ENCODE measurements at places on chromosomes 2 and 18.
A peak's percentile ranks its signal among the peaks of the same experiment; 100 is the strongest.

GRCh38 chr2:241555711-241556110, 2.8 kb upstream of the BOK start:
- no peak for DNase-seq

DNA sequence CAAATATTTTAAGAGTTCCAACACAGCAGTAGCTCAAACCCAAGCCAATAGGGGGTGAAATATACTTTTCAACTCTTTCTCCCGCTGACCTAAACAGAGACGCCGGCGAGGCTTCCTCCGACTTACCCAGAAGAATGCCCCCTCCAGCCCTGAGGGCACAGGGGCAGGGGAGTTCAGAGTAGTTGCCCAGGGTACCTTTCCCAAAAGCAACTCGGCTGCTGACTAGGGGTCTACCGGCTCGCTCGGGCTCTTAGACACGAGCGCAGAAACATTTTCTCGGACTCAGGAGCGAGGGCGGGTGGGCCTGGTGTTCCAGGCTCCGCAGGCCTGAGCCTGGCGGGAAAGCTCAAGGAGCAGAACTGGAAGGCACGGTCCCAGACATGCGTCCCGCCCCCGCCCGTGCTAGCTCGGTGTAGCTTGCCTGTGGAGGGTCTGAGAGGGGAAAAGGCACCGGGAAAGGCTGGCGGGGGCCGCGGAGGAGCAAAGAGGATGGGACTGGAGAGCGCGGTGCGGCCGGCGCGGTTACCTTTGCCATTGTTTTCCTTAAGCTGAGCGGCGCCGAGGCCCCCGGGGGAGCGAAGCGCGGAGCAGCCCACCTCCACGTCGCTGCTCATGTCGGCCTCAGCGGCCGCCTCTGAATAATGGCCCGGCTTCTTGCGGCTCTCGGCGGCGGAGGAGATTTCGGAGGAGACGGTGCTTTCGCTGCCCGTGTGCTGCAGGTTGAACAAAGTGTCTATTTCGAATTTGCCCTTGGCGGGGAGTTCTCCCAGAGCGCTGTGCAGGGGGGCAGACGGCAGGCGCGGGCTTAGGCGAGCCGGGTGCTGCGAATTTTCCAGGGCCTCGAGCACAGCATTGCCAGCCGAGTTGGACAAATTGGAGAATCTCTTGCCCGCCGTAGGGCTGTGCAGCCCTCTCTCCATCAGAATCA, 674 bp downstream of the EVX2 start:
- no peak for DNase-seq

- no peak for DNase-seq
Measured at GRCh38 chr2:47013383-47013782, 97.8 kb upstream of the MCFD2 start.

DNA sequence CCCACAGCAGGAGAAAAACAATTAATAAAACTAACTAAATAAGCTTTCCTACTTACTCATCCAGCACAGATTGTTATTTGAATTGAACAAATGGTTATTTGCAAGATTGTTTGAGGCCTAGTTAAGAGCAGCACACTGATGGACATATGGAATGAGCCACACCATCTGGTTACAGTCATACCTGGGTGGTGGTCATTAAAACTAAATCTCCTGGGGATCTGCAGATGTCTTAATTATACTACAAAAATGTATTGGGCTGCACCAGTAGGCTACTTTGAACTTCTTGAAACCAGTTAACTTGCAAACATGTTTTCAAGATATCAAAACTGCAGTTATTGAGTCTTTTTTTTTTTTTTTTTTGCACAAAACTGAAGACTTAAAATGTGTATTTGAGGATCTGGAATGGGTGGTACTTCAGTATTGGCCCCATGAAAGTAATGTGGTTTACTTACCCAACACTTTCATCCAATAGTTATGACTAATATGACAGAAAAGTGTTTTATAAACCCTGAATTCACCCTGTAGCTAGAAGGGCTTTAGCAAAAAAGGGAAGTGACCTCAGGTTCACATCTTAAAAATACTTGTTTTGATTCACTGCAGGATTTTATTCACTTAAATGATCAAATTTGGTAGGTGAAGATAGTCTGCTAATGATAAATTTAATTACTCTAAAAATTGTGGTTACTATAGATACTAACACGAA, 10.8 kb downstream of the AGFG1 start:
- peak; percentile 56 for DNase-seq

- DNase-seq, result no peak
Measured at GRCh38 chr2:106184857-106185256, 9.2 kb downstream of the UXS1 start.

GRCh38 chr2:189879716-189880081, 95.4 kb downstream of the PMS1 start:
- DNase-seq, result no peak

GRCh38 chr2:194946826-194947225, 710.2 kb upstream of the SLC39A10 start:
- no peak for DNase-seq

- DNase-seq, result no peak
Measured at GRCh38 chr2:144215701-144216675, 303.9 kb downstream of the ZEB2 start.

- no peak for DNase-seq
Measured at GRCh38 chr18:75809151-75809925, 381.8 kb upstream of the SMIM21 start.

DNA sequence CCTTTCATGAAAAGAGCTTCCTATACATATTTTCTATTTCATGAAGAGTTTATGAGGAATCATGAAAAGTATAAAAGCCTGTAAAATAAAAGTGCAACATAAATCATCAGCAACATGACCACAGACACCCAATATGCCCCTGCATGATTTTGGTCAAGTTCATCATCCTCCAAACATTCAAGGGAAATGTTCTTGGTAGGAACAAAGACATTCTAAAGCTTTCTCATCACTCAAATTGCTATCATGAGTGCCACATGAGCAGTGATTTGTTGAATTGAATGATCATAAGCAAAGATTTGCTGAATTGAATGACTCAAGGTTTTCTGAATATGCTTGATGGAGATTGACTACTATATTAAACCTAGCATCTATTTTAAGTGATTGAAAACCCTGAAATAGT, 172.2 kb downstream of the MBD2 start:
- DNase-seq, result no peak

DNA sequence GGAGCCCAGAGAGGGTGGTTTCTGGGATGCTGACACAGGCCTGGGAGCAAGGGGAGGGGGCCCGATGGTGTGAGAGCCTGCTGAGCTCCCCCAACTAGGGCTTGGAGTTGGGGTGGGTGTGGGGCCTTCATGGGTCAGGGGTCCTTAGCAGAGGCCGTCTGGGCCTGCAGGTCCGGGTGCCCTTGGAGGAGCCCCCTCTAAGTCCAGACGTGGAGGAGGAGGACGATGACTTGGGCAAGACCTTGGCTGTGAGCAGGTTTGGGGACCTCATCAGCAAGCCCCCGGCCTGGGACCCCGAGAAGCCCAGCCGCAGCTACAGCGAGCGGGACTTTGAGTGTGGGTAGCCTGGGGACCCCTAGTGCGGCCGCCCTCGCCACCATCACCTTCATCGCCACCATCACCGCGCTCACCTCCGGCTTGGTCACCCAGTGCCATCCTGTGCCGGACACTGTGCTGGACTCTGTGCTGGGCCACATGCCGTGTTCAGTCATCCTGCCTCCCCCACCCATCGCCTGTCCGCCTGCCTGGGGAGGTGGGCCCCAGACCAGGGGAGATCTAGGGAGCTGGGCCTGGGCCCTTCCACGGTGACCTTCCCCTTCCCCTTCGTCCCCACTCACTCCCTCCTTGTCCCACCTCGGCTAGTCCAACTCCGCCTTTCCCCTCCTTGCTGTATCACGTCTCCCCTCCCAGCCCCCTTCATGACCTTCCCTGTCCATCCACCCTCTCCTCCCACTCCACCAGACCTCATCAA, 980 bp downstream of the SLC4A3 start:
- no peak for DNase-seq

DNA sequence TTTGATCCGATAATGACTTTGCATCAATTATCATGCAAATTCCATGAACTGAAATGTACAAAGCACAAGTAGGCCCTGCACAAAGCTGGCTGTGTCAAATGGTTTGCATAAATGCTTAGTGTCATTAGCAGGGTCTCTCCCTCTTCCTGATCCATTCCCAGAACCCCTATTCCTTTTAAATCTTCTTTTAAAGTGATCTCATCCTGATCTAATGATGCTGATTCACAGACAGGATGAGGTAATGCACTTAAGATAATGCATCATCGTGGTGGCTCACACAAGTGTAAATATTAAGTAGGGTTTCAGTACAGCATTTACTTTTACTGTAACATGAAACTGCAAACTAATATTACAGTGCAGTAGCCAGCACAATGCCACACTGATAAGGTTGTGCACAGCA, 304.8 kb upstream of the SOX11 start:
- no peak for DNase-seq

DNA sequence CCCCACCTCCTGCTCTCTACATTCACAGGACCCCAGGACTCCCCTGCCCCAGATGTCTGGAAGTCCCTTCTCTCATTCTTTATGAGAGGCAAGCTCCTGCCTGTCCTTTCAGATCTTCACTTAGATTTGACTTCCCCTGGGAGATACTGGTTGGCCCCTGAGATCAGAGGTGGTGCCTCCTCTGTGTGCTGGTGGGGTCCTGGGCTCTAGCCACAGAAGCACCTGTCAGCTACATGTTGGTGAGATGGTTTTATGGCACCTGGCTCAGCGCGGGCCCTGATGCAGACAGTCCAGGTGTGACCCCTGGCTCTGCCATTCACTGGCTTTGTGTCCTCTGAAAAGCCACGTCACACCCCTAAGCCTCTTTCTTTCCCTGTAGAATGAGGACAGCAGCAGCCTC, 369.6 kb upstream of the ID2 start:
- DNase-seq, result no peak

GRCh38 chr2:129782633-129782990, 196.9 kb upstream of the RAB6C start:
- no peak for DNase-seq

GRCh38 chr2:175205523-175205922, 24.0 kb upstream of the ATP5MC3 start:
- DNase-seq, result no peak
